ENCODE measurements at places on chromosomes 5 and 9.
A peak's percentile ranks its signal among the peaks of the same experiment; 100 is the strongest.

GRCh38 chr5:55427157-55427556 is 107.6 kb downstream of the PLPP1 start:
- DNase-seq: no peak

DNA sequence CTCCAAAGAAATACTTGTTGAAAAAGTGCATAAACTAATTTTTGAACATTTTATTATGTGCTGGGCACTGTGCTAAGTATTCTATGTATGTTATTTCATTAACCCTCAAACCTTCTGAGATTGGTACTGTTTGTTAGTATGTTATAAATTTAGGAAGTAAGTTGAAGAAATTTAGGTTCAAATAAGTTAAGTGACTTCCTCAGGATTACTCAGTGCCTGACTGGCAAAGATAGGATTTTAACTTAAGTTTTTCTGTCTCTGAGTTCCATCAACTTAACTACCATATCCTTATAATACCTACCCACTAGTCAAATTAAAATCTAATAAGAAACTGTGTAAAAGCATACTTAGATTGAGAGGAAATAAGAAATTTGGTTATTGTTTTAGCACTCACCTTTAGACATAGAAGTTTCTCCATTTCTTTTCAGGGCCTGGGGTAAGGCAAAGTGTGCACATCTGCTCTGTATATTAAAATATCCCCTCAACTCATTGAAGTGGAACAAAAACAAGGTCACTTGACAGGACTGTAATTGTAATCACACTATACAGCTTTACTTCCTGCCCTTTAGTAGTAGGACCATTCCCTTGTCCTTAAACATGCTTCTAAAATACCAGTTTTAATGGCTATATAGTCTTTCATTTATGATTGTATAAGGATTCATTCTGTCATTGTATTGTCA is 15.2 kb downstream of the TGFBR1 start:
- no peak for DNase-seq

GRCh38 chr5:121090822-121091221 is 626.7 kb downstream of the PRR16 start:
- no peak for DNase-seq

DNA sequence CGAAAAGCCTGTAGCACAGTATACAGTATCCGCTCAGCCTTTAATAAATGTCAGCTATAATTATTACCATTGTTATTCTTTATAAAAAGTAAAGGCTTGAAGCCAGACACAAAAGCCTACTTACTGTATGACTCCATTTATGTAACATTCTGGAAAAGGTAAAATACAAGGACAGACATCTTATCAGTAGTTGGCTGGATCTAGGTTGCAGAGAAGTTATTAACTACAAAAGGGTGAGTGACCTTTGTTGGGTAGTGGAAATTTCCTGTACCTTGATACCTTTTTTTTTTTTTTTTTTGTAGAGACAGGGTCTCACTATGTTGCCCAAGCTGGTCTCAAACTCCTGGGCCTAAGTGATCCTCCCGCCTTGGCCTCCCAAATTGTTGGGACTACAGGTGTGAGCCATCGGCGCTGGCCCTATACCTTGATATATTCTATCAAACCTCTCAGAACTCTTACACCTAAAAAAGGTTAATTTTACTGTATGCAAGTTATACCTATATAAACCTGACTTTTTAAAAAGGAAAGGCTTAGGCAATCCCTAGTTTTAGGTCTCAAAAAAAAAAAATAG is 6.0 kb downstream of the HDAC3 start:
- DNase-seq: no peak

DNA sequence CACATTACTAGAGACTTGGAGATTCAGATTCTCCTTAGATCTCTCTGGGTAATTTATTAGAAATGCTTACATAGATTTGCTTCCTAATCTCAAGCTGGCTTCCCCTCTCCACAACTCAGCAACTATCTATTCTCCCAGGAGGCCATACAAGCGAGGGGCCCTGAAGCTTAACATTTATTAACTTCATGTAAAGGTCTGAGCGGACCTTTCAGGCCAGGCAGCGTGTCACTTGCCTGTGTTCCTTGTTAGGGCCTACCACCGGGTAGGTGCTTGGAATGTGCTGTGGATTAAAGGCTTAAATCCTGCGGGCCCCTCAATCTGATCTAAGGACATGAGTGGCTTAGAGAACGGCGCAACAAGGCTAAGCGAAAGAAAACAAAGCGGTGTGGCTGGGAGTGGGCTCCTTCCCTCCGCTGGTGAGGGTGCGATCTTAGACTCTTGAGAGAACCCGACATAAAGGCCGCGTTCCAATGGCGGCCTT is 712 bp upstream of the HSPA4 start:
- DNase-seq: no peak

DNA sequence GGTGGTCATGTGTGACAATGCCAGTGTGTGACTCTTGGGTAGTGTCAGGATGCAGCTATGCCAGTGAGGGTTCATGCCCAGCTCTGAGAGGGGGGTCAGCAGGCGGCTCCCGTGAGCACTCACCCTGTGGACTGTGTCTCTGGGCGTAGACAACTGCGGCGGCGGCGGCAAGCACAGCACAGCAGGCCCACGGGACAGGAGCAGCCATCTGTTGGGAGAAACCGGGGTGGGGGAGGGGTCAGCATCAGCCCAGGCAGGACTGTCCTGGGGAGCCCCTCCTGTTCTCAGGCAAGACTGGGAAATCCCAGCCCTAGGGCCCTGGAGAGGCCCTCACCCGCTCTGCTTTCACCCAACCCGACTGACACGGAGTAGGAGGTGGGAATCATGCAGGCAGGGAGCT is 20.8 kb downstream of the CNTFR start:
- no peak for DNase-seq

DNA sequence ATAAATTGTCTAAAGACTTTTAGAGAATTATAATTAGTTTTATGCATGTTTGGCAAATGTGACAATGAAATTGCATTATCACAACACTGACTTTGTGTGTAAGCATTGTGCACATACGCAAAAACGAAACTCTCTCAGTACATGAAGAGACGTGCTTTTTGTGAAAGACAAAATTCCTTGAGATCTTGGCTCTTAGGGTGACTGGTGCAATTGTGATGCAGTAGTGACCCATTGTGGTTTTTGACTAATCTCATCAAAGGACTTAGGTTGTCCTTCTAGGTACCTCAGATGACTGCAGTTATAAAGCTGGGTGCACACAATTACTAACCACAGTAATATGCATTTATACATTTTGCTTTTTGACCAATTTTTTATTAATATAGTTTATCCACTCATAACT is 25.3 kb upstream of the TYRP1 start:
- no peak for DNase-seq

DNA sequence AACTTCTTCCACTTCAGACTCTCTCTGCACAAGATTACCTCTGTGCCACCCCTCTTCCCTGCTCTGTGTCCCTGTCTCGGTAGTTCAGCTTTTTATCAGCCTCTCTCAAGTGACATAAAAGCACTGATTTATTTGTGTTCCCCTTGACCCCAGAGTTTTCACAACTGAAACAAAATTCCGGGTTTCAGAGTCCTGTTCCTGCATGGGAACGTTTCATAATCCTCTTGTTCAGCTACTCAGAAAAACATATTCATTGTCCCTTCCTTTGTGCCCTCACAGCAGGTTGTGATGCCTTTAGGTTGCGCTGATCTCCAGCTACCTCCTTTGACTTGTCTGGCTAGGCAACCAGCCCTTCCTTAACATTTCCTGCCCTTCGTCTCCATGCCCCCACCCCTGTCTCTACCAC is 13.7 kb upstream of the ITGA1 start:
- DNase-seq: no peak

- DNase-seq: no peak
Measured at GRCh38 chr5:83846624-83847350, 126.1 kb upstream of the HAPLN1 start.

- DNase-seq: no peak
Measured at GRCh38 chr5:124285071-124285470, 461.4 kb downstream of the ZNF608 start.

GRCh38 chr5:146365618-146366017 is 27.0 kb downstream of the POU4F3 start:
- DNase-seq: no peak

DNA sequence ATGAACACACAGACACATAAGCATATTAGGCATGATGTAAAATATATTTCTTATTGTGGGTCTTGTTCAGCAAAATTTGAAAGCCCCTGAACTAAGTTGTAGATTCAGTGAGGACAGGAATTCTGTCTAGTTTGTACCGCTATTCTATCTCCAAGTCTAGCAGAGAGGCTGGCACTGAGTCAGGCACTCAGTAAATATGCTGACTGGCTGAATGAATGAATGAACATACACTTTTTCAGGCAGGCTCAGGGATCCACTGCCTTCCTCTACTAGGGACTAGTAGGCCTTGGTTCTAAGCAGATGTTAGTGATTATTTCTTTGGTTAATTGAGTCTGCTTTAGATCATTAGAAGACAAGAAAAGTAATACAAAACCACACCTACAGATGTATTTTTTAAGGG is 157.5 kb downstream of the ZSWIM6 start:
- DNase-seq: no peak

GRCh38 chr5:1151316-1151715 is 39.5 kb upstream of the SLC12A7 start:
- no peak for DNase-seq

GRCh38 chr5:123545506-123545905 is 33.5 kb downstream of the CSNK1G3 start:
- no peak for DNase-seq

GRCh38 chr5:132825033-132825833 is 5.2 kb downstream of the SHROOM1 start:
- no peak for DNase-seq

GRCh38 chr9:137453643-137454081 is 5.5 kb downstream of the NSMF start:
- peak; percentile 54 for DNase-seq

DNA sequence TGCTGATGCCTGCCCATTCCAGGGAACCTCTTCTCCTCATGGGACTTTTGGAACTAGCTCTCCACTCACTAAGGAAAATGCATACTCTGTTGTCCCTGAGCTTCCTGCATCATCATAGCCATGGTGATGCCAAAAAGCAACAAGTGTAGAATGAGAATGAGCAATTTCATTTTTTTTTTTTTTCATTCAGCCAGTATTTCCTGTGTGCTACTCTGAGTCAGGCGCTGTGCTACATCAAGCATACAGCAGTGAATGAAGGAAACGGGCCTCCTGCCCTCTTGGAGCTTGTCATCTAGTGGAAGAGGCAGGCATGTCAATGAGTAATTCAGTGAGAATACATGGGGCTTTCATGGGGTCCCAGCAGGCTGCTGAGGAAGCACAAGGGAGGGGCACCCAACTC is 483.1 kb downstream of the BNC2 start:
- no peak for DNase-seq

DNA sequence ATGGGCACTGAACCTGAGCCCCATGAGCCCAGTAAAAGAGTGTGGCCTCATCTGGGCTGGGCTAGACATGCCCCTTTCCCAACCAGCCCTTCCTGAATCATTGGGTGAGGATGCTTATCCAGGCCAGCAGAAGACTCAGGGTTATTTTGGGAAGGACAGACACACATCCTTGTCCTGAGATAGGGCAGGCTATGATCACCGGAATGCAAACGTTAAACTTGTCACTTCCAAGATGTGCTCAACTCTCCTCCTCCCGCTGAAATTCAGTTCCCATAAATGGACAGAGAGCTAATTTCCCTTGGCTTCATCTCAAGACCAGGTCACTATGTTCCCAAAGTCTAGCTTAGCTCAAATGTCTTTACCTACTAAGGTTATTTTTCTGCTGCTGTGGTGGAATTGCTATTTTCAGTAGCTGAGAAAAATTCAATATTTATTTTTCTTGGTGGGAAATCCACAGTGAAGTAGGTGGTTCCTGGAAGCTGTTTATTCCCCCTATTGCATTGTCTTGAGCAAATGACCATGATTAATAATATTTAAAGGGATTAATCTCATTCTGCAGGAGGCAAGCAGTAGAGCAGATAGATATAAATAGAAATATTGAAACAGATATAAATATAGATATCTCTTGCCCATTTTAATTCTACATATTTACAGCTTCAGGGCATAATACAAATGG is 70.0 kb downstream of the NXNL2 start:
- DNase-seq: no peak

DNA sequence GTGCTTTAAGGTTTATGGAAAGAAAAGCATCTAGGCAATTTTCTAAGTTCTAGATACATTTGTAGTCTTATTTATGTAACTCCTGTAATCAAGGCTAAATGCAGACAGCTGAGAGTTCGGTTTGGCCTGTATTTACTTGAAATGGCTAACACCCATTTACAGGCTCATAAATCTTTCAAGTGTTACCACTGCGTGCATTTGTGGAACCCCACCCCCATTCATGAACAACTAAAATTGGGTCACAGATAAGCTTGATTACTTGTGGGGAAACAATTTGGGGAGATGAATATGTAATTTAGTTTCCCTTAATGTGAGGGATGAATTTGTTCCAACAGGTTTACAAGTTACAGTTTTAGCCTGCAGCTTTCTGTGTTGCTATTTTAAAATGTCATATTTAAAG is 360.6 kb downstream of the ARRDC3 start:
- no peak for DNase-seq

DNA sequence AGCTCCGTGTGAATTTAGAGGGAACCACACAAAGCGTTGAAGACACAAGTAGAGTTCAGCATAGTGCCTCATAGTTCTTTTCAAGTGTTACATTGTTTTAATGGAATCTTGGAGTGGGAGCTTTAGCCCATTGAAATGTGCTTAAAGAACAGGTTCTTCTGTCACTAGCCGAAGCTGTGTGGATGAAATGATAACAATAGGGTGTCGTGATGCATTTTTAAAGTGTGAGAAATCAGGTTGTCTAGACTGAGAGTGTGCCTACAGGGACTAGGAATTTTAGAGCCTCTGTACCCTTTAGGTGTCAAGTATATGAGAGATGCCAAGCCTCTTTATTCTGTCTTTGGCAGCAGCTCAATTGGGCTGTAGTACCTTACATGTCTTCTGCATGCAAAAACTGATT is 83.0 kb downstream of the NDUFS4 start:
- DNase-seq: no peak

- DNase-seq: no peak
Measured at GRCh38 chr5:125278711-125279110, 532.3 kb upstream of the ZNF608 start.

DNA sequence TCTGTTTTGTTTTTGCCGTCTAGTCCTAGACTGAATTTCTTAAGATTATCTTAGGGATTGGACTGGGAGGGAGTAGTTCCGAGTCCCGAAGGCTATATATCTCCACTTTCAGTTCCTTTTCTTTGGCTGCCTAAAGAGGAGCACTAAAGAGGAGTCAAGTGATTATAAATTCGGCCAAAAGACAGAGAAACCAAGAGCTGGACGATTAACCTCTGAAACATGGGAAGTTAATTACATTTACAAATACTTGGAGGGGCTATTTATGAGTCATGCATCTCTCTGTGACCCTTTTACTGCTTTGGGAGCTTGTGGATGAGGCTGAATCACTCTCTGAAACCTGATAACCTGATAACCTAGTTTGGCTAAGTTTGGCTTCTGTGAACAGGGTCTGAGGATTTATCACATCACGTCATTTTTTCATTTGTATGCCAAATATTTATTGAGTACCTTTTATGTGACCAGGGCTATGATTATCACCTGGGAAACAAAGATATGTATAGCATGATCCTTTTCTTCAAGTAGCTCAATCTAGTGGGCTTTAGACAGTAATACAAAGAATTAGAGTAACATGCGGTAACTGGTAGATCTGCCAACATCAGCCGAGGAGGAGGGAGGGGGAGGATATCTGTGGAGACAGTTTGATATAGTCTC is 180.9 kb downstream of the CD180 start:
- DNase-seq: no peak

GRCh38 chr5:116498503-116499048 is 76.0 kb downstream of the SEMA6A start:
- DNase-seq: no peak

Measured in activated CD4-positive, alpha-beta T cell treated with anti-CD3 and anti-CD28 coated beads, Interleukin-2, amount 50 U/mL, for 24 hours (primary cell).